CD4-positive, alpha-beta T cell treated with Interleukin-21 for 1 hour (primary cell): ENCODE measurements at places on chromosomes 3 and 15.

DNA sequence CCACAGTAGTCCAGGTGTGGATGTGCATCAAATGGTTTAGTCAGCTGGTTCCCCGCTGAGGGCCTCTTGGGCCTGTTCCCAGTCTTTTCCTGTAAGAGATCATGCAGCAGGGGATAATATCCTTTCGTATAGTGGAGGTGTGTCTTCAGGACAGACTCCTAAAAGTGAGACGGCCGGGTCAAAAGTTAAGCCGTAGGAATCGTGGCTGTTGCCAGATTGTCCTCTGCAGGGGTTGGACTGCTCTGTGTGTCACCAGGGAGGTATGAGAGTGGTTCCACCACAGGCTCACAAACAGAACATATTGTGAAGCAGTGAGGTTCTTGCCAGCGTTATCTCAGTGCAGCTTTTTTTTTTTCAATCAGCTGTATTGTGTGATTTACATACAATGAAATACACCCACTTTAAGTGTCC lies 95.0 kb downstream of the VGLL4 start:
- no peak for DNase-seq

DNA sequence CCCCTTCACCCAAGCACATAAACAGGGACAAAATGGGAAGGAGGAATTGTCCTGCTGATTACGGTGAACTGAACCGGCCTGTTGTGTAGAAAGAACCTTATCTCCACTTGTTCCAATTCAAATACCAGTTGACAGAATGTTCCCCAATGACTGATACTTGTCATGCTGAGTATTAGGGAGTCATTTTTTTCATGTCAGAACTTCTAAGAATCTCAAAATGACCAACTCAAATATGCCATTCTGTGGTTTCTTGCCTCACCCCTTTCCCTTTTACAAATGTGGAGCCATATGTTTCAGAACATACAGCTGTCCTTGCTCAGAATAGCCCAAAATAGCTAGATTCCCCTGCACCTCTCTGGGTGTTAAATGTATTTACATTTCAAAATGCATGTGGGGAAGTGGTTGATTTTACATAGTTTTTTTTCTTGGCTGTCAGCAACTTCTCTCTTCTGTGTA lies 405.9 kb upstream of the TBL1XR1 start:
- DNase-seq, result no peak

- DNase-seq, result no peak
Observed at GRCh38 chr3:5758699-5759098, 571.2 kb downstream of the EDEM1 start.

DNA sequence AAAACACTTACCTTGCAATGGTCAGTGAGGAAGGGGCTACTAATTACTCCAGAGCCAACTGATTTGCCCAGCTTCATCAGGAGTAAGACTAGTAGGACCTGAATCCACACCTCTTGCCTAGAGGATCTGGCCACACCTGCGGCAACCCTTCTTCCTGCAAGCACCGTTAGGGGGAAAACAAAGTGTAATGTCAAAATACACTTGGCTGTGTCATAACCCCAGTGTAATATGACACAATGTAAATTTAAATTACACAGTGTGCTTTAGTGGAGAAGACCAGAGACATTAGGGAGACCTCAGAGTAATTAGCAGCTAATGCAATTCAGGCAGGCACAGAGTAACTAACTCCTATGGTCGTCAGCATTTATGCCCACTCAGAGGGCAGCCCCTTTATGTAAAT lies 308.5 kb upstream of the ARRDC4 start:
- DNase-seq, result no peak

GRCh38 chr3:59775106-59775505 lies 725.3 kb upstream of the CFAP20DC start:
- DNase-seq, result no peak

DNA sequence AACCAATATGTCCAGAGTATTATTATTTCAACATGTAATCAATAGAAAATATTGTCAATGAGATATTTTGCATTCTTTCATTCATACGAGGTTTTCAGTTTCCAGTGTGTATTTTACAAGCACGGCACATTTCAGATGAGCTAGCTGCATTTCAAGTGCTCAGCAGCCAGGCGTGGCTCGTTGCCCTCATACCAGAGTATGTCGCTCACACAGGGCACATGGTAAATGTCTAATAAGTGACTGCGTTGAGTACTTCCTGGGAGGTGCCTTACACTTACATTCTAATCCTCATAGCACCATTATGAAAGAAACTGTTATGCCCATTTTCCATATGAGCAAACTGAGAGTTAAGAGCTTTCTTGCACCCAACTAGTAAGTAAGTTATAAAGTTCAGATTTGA lies 47.4 kb downstream of the TMEM266 start:
- no peak for DNase-seq

DNA sequence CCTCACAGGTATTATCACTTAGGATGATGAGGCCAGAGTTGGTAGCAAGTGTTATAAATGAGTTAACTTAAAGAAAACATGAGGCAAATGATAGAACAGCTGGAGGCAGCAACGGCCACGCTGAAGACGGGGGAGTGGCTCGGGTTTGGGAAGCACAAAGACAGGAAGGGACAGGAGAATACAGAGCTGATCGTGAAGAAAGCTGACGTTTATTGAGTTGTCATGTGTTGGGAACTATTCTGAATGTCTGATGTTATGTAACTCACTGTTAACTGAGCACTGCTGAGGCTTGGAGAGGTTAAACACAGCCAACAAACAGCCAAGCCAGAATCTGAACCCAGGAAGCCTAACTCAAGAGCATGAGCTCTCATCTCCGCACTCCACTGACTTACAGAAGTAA lies 42.3 kb downstream of the FGD5 start:
- no peak for DNase-seq

- DNase-seq, result no peak
Observed at GRCh38 chr3:68874551-68875348, 57.6 kb downstream of the TAFA4 start.

GRCh38 chr15:44029003-44029402 lies 166.1 kb downstream of the FRMD5 start:
- DNase-seq, result no peak

DNA sequence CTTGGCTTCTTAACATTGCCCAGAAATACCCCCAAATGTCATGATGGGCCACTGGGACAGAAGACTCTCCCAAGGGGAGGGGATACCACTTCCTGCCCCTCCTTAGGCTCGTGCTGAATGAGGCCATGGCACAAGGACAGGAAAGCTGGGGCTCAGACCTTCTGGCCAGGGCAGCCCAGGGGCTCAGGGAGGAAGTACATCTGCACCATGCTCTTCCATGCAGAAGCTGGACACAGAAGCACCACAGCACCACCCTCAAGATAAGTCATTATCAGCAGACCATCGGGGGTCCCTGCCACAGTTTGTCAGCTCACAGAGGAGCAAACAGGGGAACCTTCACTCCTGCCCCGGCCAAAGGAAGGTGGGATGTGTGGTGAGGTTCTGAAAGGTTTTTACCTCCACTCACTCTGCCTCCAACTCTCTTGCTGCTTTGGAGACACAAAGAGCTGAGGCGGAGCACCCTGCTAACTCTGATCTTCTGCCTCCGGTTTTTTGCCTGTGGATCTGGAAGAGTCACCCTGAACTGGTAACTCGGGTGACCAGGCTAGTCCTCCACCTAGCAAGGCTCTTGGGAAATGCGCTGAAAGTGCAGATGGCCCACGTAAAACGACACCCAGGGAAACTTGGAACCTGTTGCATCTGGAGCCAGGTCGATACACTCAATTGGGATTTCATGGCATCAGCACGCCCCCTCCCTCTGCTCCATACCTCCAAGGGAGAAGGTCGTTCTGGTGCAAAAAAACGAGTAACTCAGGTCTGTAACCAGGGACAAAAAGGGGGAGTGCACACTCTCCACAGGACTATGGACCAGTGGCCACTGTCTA lies 8.3 kb downstream of the BMF start:
- DNase-seq, result no peak

- DNase-seq, result no peak
Observed at GRCh38 chr3:123025642-123026521, 1.7 kb downstream of the SEMA5B start.

DNA sequence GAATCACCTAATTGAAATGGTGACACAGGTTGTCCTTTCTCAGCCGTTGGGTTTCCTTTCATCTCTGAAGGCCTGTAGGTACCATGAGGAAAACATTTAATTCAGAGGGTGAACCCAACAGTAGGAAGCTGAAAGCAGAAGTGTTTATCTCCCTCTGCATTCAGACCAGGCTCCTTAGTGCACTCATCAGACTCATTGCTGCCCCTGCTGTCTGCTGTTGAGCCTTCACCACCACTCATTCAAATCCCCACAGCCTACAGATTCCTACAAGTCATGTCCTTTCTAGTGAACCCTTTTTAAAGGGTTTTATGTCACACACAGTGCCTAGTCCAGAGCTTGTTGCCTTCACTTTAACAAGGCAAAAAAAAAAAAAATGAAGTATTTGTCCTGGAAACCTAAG lies 13.4 kb downstream of the WDR48 start:
- peak; percentile 33 for DNase-seq

DNA sequence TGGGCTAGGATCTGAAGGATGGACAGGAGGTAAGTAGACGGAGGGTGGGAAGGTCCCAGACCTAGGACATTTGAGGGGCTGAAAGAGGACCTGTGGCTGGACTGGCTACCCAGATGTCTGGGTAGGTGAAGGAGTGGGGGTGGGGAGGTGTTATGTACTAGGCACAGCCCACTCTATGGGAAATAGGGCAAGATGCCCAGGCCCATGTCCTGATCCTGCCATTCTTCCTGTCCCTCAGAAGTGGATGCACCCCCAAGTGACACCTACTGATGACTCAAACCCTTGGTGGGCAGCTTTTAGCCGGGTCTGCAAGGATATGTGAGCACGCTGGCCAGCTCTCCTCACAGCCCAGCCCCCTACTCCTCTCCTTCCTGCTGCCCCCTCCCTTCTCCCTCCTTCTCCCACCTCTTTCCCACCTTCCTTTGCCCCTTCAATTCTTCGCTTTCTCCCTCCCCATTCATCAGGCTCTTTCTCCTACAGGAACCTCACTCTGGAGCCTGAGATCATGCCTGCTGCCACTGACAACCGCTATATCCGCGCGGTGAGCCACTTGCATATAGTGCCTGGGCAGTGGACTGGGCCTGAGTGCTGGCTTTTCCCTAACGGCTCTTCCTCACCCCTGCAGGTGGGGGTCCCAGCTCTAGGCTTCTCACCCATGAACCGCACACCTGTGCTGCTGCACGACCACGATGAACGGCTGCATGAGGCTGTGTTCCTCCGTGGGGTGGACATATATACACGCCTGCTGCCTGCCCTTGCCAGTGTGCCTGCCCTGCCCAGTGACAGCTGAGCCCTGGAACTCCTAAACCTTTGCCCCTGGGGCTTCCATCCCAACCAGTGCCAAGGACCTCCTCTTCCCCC lies 5.2 kb downstream of the ACY1 start:
- no peak for DNase-seq

GRCh38 chr3:196788528-196788927 lies 48.9 kb downstream of the PAK2 start:
- no peak for DNase-seq

DNA sequence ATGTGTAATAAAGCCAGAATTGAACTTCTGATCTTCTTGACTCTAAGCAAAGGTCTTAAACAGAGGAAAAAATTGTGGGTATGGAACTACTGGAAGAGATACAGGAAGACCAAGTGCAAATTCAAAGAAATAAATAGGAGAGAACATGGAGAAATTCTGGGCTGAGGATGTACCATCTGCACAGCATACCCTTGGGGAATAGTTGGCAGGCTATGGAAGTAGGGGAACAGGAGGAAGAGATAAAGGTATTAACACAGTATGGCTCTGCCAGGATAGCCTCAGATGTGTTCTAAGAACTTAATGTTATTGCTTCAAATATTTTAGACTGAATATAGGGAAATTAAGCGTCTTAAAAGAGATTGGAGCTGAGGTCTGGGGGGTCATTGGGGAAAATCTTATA lies 485.4 kb downstream of the CNTN3 start:
- no peak for DNase-seq

GRCh38 chr3:64687781-64688604 lies at the start of gene ADAMTS9:
Gene ADAMTS9 (minus strand): TSS chr3:64688000. CDS start chr3:64687657, 343 bp downstream.
- DNase-seq, result no peak

DNA sequence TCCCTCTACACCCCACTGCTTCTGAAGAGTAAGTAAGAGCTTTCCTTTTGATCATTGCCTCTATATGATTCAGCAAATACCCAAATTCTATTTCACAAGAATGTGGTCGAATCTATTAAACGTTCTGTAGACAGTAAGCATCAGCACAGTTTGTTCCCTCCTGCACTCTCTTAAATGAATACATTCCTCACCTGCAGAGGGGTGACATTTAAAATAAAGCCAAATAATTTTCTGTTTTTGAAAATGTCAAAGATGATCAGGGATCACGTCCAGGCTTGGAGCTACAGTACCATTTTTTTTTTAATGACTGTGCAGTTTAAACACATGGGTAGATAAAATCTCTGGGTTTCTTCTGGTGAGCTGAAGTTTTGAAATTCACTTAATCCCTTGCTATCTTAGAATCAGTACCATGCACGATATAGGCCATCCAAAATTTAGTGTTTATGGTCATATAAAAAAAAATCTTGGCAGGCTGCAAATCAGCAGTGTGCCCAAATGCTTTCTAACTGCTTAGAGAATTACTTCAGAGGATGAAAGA lies 12.8 kb downstream of the PYDC2 start:
- DNase-seq, result no peak

DNA sequence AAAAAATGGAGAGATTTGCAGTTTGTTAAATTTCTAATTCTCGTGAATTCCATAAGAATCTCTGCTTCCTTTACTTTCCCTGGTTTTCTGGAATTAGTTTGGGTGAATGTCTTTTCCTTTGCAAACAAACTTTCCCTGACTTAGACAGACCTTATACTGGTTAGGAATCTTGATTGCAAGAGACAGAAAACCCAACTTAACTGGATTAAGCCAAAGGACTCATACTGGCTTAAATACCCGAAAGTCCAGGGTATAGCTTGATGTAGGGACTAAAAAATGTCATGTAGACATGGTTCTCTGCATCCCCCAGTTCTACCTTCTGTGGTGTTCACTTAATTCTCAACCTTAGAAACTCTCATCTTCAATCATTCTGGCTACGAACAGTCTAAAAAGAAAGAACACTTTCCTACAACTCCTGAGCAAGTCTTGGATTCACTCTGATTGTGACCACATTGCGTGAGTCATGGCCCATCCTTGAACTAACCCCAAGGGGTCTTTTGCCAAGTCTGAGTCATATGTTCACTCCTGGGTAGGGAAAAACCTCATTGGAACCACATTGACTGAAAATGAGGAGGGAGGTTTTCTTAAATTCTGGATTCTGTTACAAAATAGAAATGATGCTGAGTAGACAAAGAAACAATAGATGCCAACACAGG lies 136.0 kb upstream of the DAZL start:
- DNase-seq, result no peak
